ENCODE measurements at places on chromosomes 4 and X. TPM values are rescaled to one million over a fixed set of nuclear protein-coding genes. Genes with fewer than 3 reads are reported as not detected.

Gene SPATA18
- 5.5 TPM for total RNA-seq

Gene ZFYVE28
- 2.6 TPM for total RNA-seq

Gene TBC1D9
- total RNA-seq: 6.2 TPM

Gene RIBC1
- total RNA-seq: 0.63 TPM

Gene SPANXN2
- not detected for total RNA-seq

Gene CYLC1
- not detected for total RNA-seq

Data from A549 treated with Hydrocortisone at 1 μM for 4 hours (cell line).